DMS 273 treated with DMSO at 0.1 percent for 48 hours (cell line): ENCODE measurements at places on chromosomes 4 and X.

DNA sequence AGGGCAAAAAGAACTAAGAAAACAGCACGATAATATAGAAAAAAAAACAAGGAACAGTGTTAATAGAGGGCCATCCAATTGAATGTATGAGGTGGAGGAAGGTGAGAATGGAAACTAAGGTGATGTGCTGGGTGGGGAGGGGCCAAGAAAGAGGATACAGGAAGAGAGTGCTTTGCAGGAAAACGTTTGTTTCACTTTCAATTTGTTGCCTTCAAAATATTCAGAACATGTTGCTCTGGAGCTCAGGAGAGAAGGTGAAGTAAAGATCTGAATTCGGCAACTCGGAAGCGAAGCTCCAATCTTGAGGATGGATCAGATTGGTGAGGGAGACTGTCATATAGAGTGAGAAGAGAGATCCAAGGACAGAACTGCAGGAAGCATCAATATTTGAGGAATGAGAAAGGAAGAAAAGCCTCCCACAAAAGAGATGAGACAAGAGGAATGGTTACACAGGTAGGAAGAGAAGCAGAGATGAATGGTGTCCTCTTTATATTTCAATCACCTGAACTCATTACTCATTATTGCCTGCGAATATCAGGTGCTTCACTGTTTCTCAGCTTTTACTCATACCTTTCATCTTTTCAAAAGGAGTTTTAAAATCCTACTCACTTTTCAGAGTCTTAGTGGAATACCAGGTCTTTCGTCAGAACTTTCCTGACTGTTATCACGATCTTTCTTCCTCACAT, 14.7 kb upstream of the SEC24D start:
- DNase-seq: no peak

GRCh38 chr4:138598226-138598625, 356.1 kb upstream of the SLC7A11 start:
- no peak for DNase-seq

- no peak for DNase-seq
Measured at GRCh38 chr4:156825074-156825473, 146.5 kb downstream of the PDGFC start.

GRCh38 chr4:97504713-97505112, 638.6 kb downstream of the STPG2 start:
- DNase-seq: no peak

DNA sequence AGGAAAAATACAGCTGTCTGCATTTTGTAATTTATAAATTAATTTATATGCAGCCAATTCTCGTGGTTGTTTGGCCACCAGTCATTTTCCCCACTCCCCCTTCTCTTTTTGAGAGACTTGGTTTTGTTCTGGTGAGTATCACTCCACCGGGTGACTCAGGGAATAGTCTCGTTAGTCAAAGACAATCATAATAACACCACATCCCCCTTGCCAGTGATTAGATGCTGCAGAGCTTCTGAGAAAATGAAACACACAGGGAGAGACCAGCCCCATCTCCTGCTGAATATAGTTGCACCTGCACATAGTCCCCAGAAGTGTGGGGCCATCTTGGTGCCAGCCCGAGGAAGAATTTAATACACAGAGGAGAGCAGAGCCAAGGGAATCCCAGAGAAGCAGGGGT, 8.0 kb upstream of the FNIP2 start:
- DNase-seq: no peak

GRCh38 chr4:175932116-175932515, 120.1 kb upstream of the GPM6A start:
- no peak for DNase-seq

- no peak for DNase-seq
Measured at GRCh38 chrX:47145395-47146120, 537 bp downstream of the RBM10 start.

DNA sequence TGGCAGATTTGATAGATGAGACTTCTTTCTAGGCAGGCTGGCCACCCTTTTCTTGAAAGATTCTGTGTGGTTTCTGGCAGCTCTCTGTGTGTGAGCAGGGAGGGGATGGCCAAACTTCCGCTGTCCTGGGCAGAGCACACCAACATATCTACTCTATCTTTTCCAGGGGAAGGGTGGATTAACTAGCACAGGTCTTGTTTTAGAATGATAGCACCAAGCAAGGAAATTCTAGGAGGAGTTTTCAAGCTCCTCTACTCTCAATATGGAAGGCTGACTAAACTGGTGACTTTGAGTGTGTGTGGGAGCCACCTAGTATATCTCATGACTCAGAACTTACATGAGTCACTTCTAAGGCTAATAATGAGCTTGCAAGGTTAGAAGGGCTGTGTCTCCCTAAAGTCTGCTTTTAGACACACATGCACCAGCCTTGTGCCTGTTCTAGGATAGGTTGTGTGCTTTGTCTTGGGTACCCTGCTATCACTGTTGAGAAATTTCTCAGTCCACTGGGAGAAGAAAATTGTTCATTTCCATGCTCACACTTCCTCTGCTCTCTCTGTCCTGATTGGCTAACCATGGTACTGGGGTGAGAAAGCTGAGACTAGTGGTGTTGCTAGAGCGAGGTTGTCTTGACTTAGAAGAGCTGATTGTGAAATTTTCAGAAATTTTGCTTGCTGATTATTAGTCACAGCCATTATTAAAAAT, 72.9 kb downstream of the YIPF6 start:
- no peak for DNase-seq

DNA sequence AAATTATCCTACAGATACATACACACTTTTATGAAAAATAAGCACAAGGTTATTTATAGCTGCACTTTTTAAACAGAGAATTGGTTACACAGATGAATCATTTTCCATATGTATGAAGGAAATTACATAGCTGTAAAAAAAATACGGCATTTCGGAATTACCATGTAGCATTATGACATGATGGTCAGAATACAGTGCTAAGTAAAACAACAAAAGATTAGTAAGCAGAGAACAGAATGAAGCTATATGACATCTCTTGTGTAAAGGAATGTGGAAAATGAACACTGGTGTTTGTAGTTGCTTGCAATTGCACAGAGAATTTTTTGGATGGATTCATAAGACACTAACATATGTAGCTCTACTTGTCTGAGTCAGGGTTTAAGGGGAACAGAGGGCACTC, 1222.0 kb upstream of the PRKX start:
- no peak for DNase-seq

DNA sequence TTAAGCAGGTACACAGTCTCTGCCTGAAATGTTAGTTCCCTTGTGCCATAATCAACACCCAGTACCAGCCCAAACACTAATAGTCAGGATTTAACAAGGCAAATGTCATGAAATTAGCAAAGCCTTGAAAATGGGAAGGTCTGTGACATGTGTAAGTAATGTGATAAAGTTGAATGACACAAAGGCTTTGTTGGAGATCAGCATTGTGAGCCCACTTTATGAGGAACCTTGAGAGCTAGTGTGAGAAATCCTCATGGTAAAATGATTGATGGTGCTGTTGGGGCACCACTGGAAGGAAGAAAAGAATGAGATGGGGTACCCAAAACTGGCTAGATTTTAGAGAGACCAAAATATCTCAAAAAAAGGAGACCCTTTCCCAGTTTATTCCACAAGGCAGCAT, 3.3 kb upstream of the LIN54 start:
- DNase-seq: no peak

GRCh38 chrX:12065251-12065650, 73.0 kb upstream of the FRMPD4 start:
- no peak for DNase-seq

DNA sequence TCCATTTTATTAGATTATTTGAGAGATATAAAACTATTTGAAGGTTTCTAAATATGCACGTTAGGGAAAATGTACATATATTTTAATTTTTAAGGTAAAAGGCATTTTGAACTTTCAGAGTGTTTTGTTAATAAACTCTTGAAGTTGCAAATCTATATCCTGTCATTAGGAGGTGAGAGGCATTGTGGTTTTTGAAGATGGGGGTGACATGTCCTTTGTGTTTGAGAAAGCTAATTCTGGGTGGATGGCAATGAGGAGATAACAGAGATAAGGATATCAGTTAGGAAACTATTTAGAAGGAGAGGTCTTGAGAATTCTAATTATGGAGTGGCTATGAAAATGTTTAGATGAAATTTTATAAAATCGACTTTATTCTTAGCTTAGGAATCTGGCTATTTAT, 6.1 kb downstream of the STIM2 start:
- DNase-seq: no peak

- DNase-seq: no peak
Measured at GRCh38 chr4:151850791-151851213, 90.0 kb upstream of the GATB start.

DNA sequence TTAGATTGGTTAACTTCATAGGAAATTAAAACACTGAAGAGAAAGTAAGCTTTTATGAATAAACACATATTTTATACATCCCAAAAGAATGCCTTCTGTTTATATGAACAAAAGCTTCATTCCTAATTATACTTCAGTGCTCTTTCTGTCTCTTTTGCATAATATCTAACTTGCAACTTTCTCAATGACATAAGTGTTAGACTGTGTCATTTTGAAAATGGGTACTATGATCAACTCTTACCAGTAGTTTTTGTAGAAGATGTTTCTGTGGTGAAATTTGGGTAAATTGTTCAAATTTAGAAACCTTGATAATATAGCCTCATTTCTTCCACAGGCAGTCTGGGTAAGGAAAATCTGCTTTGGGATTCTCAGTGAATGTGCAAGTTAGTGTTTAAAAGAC, 991.4 kb downstream of the CCSER1 start:
- no peak for DNase-seq

- DNase-seq: peak; percentile 50
Measured at GRCh38 chr4:156970501-156971164, 966 bp downstream of the PDGFC start.

- no peak for DNase-seq
Measured at GRCh38 chr4:81833576-81833975, 361.9 kb upstream of the RASGEF1B start.

DNA sequence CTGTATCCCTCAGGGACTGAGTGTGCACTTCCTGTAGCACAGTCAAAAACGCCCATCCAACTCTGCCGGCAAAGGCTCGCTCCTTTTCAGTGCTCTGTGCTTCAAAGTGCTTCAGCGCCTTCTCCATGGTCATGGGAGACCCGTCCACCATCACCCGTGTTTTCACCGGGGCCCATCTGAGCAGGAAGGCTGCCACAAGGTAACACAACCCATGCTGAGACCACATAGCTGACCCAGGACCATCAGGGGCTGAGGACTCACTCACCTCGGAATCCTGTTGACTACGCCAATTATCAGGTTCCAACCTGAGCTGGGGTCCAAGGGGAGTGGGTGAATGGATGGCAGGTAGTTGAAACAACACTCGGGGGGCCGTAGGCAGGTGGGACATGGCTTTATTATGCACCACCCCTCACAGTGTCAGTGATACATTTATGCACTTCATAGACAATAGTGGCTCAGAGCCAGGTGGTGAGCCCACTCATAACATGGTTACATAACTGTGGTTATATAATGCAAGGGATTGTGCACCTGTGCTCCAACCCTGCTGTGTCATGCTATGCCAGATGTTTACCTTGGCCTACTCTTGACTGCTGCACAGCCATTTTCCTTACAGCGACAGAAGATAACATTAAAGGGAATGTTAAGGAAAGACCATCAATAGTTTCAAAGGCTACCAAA, 227.8 kb downstream of the ADGRL3 start:
- DNase-seq: no peak

- DNase-seq: no peak
Measured at GRCh38 chr4:160352637-160353036, 1249.8 kb downstream of the RAPGEF2 start.

DNA sequence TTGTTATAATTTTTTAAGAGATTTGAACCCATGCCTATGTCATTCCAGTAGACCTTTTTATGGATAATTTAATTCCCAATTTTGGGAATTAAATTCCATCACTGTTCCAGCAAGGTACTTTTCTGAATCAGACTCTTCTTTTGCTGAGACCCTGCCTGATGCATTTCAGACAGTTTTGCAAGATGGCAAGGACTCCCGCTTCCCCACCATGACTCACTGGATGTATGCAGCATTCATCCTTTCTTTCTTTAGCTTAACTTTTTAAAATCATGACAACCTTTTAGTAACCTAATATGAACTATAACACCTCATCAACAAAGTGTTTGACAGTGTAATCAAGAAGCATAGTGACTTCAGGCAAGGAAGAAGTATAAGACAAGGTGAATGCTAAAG, 178.1 kb upstream of the LEF1 start:
- DNase-seq: no peak

- DNase-seq: peak; percentile 23
Measured at GRCh38 chr4:99723612-99724011, 66.0 kb upstream of the C4orf54 start.

GRCh38 chr4:46870411-46870810, 38.6 kb downstream of the COX7B2 start:
- no peak for DNase-seq

GRCh38 chr4:37002625-37003024, 241.9 kb upstream of the NWD2 start:
- no peak for DNase-seq
